ENCODE measurements at places on chromosomes 4 and X.

GRCh38 chr4:145565328-145565727, 53.9 kb upstream of the MMAA start:
- DNase-seq = no peak

DNA sequence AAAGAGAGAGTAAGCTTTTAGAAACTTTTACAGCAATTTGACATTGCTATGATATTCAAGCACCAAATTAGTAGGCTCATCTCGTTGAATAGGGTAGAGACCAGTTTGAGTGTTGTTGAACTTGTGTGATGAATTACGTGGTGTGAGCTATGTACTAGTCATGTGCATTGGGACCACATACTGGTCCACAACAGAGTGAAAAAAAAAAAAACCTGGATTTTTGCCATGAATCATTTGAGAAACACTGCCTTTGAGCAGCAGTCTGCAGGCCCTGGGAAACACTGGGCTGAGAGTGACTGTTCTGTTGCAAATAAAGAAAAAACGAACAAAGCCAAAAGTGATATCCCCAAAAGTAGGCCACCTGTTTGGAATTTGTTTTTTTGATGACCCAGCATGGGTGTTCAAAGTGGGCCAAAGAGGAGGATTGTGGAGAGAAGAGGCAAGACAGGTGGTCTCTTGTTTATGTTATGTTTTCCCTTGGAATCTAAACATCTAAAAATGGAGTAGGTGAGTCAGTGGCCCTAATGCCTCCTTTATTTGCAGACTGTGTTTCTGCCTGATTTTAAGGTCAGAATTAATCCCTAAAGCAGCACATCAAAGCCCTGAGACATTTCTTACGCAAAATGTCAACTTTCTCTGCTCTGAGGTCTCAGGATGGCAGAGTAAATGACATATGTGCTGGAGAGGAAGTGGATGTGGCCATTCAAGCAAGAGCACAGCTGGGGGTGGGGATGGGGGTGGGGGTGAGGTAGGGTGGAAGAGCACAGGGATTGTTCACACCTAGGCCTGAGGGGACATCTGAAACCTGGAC, 33.5 kb downstream of the TAF7L start:
- DNase-seq = no peak

GRCh38 chrX:16119353-16120220, 3.8 kb upstream of the GRPR start:
- no peak for DNase-seq

DNA sequence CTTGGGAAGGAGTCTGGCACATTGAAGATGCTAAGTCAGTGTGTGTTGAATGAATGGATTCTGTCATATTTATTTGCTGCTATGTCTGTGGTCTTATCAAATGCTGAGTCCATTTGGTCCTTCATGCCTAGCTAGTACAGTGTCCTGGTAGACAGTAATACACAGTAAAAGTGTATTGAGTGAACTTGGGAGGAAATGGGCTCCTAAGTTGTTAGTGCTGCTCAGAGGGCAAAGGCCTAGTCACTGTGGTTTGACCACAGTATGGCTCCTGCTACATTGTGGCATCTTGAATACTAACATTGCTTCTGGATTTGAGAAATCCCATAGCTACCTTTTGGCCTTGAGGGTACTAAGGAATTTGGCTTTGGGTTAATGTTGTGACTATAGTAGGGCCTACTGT, 33.9 kb downstream of the MTM1 start:
- DNase-seq = no peak

Data from germinal center (tissue), 1 donor.